ENCODE measurements at places on chromosomes 16 and 17.

DNA sequence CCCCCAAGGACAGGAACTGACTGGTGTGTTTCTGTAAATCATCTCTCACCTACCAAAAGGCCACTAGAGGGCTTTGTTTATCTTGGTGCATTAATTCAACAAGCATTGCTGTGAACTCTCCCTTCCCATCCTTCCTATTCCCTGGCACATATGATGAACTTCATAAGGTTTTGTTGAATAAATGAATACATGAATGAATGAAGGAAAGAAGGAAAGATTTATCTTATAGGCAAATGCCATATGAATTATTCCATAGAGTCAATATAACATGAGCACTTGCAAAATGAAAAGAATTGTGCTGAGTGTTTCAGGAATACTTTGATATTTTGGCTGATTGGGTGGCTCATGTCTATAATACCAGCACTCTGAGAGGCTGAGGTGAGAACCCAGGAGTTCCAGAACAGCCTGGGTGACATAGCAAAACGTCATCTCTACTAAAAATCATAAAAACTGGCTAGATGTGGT is 4.3 kb downstream of the SPDYE4 start:
- no peak for DNase-seq

DNA sequence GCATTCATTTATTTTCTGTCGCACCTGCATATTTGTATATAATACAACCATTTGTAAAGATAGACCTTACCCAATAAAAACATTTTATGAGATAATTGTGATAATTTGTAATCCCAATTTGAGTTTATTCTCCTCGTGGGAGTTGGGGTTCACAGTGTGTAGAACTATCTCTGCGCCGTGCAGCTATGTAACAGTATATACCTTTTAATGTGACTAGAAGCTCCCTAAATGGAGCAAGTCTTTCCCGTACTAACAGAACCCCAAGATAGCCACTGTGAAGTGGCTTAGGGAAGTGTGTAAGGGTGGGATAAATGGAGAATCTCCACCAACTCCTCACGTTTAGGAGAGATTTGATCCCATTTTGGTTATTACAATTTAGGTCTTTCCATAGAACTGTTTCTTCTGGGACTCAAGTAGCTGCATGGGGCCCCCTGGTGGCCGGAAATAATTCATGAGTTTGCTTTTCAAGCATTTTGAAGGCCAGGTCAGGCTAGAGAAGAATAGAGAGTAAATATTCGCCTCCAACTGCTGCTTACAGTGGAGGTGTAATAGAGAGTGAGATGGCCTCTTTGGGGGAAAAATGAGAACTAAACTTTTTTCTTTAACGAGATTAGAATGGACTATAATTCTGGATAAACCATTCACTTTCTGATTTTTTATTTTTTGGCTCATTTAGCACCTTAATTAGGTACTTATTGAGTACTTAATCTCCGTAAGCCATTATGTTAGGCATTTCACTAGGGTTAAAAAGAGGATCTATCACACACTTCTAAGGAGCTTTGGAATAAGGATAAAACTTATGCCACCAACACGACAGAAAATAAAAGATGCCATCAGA is 4.5 kb downstream of the TMEM100 start:
- peak; percentile 15 for DNase-seq

- no peak for DNase-seq
Measured at GRCh38 chr17:78048346-78049292, 79.9 kb downstream of the TMC6 start.

DNA sequence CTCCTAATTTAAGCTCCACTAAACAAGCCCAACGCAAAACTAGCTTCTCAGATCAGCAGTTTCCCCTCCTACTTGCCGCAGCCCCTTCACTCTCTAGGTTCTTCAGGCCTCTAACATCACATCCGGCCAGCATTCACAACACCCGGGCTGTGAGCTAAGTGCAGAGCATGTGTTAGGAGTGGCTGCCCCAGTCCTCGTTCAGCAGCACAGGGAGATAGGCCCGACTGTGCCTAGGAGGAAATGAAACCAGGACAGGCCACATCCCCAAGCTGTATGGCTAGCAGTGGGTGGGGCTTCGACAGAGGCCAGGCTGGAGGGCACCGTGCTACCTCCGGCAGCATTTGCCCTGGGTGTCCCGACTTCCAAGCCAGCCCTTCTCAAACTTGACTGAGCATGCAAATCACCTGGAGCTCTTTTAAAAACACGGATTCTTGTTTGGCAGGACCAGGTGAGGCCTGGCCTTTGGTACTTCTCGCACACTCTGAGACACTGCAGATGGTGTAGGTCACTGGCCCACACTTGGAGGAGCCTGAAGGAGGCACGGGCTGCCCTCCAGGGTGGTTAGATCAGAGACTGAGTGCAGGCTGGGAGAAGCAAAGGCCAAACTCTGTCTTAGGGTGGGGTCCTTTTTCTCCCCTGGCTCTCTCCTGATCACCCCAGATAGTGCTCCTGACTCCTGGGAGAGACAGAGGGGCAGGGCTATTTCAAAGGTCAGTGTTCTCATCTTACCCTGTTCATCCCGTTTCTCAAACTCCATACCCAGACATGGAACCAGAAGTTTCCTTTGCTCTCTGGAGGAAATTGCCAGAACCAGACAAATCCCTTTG is 202.0 kb downstream of the C16orf78 start:
- no peak for DNase-seq

- no peak for DNase-seq
Measured at GRCh38 chr16:87575027-87575804, 27.1 kb upstream of the JPH3 start.

All from activated T-helper 1 cell treated with Interleukin-2 at 50 U/mL for 16 hours (primary cell).